ENCODE measurements at places on chromosomes 6 and 20.

DNA sequence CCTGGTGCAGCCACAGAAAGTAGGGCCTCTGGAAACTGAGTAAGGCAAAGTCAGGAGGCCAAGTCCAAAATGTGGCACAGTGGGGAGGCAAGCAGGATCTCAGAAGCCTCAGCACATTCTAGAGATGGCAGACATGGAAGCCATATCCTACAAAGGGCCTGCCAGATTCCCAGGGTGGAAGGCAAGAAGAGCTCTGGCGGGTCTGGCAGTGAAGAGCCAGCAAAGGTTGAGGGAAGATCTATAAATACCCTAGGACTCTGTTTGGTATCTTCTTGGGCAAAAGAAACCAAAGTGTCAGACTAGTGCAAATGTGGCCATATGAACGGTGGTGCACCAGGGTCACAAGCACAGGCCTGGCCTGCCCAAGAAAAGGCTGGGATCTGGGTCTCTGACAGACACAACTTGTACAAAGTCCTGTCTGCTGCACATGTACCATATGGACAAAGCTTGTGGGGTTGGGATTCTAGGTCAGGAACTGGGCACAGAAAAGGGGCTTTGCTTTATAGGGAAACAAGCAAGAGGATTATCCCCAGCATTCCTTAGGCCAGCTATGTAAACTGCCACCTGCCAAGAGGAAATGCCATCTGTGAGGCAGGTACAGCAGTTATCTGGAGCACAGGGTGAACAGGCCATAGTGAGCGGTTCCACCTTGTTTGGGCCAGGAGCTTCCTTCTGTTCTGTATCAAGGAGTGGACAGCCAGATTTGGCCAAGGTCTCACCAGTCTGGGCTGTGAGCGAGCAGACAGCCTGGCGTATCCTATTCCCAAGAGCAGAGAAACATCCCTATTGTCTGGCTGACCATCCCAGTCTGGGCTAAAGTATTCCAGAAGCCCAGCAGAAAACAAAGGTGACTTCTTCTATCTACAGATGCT lies 36.3 kb upstream of the SLC4A11 start:
- no peaks in the 10 kb centered on the region for H3K36me3 ChIP-seq
- no peaks in the 10 kb centered on the region for H3K4me1 ChIP-seq
- no peaks in the 10 kb centered on the region for H3K27me3 ChIP-seq
- no peak overlapping the region for H3K27ac ChIP-seq

- H3K4me1 ChIP-seq = peaks cover 45% of the 10 kb centered on the region
- H3K36me3 ChIP-seq = no peaks in the 10 kb centered on the region
- no peak overlapping the region for H3K27ac ChIP-seq
- no peak for DNase-seq
- no peak overlapping the region for H3K4me3 ChIP-seq
Observed at GRCh38 chr20:62645613-62646012, 3.3 kb downstream of the SLCO4A1 start.

GRCh38 chr6:112176175-112176574 lies 78.2 kb downstream of the LAMA4 start:
- H3K27ac ChIP-seq = no peak overlapping the region
- H3K36me3 ChIP-seq = no peaks in the 10 kb centered on the region
- no peaks in the 10 kb centered on the region for H3K27me3 ChIP-seq
- no peak for DNase-seq

- H3K36me3 ChIP-seq = no peaks in the 10 kb centered on the region
- no peaks in the 10 kb centered on the region for H3K27me3 ChIP-seq
- no peak for DNase-seq
- peaks cover 34% of the 10 kb centered on the region for H3K4me1 ChIP-seq
- H3K4me3 ChIP-seq = no peak overlapping the region
Observed at GRCh38 chr20:41004531-41005360, 23.9 kb upstream of the TOP1 start.

GRCh38 chr20:32442630-32443373 lies 84.7 kb downstream of the ASXL1 start:
- H3K36me3 ChIP-seq = peaks cover 6% of the 10 kb centered on the region
- DNase-seq = no peak
- H3K4me3 ChIP-seq = no peak overlapping the region
- no peaks in the 10 kb centered on the region for H3K27me3 ChIP-seq

GRCh38 chr6:92979281-92979680 lies 440.1 kb downstream of the EPHA7 start:
- no peaks in the 10 kb centered on the region for H3K27me3 ChIP-seq
- DNase-seq = peak; percentile 8
- H3K4me3 ChIP-seq = no peak overlapping the region
- no peaks in the 10 kb centered on the region for H3K36me3 ChIP-seq
- no peak overlapping the region for H3K27ac ChIP-seq
- H3K4me1 ChIP-seq = no peaks in the 10 kb centered on the region

GRCh38 chr6:28167068-28167467 lies 25.4 kb downstream of the ZKSCAN8 start:
- H3K27ac ChIP-seq = no peak overlapping the region
- no peak for DNase-seq
- H3K4me1 ChIP-seq = peaks cover 4% of the 10 kb centered on the region
- H3K36me3 ChIP-seq = no peaks in the 10 kb centered on the region
- H3K4me3 ChIP-seq = no peak overlapping the region

- no peaks in the 10 kb centered on the region for H3K36me3 ChIP-seq
- no peak overlapping the region for H3K27ac ChIP-seq
- no peak for DNase-seq
Observed at GRCh38 chr6:107419733-107420132, 39.6 kb downstream of the PDSS2 start.

DNA sequence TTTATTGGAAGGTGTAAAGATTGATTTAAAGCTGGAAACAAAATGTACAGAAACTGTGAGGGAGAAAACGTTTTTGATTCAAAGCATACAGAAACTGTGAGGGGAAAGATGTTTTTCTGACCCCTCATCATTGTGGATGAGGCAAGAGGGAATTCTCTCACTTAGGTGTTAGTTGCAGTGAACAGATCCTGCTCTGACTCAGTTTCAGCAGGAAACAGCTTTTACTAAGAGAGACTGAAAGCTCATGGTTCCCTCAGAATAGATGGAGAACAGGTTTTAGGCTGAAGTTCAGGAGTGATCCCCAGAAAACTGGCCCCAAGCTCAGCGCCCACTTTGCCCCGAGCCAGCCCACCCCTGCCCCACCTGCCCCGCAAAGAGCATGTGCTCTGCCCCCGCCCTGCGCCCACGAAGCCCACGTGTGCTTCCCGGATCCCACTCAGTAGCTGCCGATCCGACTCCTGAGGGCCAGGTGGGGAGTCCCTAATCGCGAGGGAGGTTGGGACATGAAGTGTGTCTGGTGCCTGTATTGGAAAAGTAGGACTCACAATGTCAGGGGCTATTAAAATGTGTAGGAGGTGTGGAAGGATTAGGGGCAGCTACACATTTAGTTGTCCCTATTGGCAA lies 41.2 kb downstream of the DUSP22 start:
- H3K4me1 ChIP-seq = peaks cover 10% of the 10 kb centered on the region
- no peak overlapping the region for H3K4me3 ChIP-seq
- DNase-seq = no peak
- no peak overlapping the region for H3K27ac ChIP-seq
- H3K27me3 ChIP-seq = no peaks in the 10 kb centered on the region

GRCh38 chr6:51141080-51141479 lies 322.4 kb downstream of the TFAP2B start:
- no peaks in the 10 kb centered on the region for H3K4me1 ChIP-seq
- no peak overlapping the region for H3K27ac ChIP-seq
- no peaks in the 10 kb centered on the region for H3K36me3 ChIP-seq
- H3K4me3 ChIP-seq = no peak overlapping the region
- no peaks in the 10 kb centered on the region for H3K27me3 ChIP-seq

DNA sequence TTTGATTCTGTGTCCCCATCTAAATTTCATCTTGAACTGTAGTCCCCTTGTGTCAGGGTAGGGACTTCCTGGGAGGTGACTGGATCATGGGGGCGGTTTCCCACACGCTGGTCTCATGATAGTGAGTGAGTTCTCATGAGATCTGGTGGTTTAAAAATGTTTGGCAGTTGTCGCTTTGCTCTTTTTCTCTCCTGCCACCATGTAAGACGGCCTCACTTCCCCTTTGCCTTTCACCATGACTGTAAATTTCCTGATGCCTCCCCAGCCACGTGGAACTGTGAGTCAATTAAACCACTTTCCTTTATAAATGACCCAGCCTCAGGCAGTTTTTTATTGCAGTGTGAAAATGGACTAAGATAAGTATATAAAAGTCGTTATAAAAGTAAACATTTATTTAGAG lies 80.5 kb upstream of the SGK1 start:
- no peaks in the 10 kb centered on the region for H3K36me3 ChIP-seq
- H3K27me3 ChIP-seq = no peaks in the 10 kb centered on the region
- no peak overlapping the region for H3K27ac ChIP-seq
- H3K4me1 ChIP-seq = no peaks in the 10 kb centered on the region

GRCh38 chr20:52410182-52410647 lies 218.6 kb upstream of the ZFP64 start:
- no peaks in the 10 kb centered on the region for H3K27me3 ChIP-seq
- no peak overlapping the region for H3K27ac ChIP-seq
- no peaks in the 10 kb centered on the region for H3K4me1 ChIP-seq
- H3K36me3 ChIP-seq = no peaks in the 10 kb centered on the region
- no peak overlapping the region for H3K4me3 ChIP-seq
- DNase-seq = no peak

DNA sequence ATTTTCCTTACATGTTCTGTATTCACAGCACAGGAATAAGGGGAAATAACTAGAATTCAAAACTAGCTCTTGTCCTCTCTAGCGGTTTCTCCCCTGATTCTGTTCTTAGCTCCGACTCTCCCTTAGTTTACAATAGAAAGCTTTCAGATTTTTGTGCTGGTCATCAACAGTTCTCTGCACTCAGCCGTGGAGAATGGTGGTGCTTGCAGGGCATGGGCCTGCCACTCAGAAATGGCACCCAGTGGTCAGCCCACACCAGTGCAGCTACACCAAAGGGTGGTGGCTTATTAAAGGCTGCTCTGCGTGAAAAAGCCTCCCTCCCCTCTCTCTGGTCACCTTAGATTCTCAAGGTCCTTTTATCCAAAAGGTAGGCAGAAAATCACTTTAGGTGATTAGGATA lies 123.5 kb downstream of the SASH1 start:
- no peak overlapping the region for H3K4me3 ChIP-seq
- no peaks in the 10 kb centered on the region for H3K27me3 ChIP-seq
- H3K27ac ChIP-seq = peak overlapping the region; percentile 1
- DNase-seq = no peak
- H3K36me3 ChIP-seq = no peaks in the 10 kb centered on the region

- no peaks in the 10 kb centered on the region for H3K27me3 ChIP-seq
- H3K27ac ChIP-seq = no peak overlapping the region
- H3K4me3 ChIP-seq = no peak overlapping the region
- DNase-seq = no peak
- no peaks in the 10 kb centered on the region for H3K36me3 ChIP-seq
Observed at GRCh38 chr20:10260316-10260715, 41.7 kb downstream of the SNAP25 start.

DNA sequence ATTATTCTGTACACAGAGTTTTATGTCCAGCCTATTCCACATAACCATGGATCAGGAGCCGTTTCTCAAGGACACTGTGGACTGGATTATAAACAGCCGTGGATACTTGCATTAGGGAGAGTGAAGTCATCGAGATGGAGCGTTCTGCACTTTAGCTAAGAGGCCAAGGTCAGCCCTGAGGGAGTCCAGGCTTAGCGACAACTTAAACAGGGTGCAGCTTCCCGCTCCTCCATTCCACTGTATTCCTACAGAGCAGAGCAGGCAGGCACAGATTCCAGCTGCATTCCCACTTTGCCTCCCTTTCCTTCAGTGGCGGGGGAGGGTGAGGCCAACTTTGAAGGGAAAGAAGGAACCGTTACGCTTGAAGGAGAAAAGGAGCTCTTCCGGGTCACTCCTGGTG lies 59.5 kb downstream of the RAMACL start:
- no peaks in the 10 kb centered on the region for H3K36me3 ChIP-seq
- DNase-seq = no peak
- H3K27me3 ChIP-seq = no peaks in the 10 kb centered on the region
- H3K4me3 ChIP-seq = no peak overlapping the region
- H3K4me1 ChIP-seq = peaks cover 5% of the 10 kb centered on the region

- H3K36me3 ChIP-seq = no peaks in the 10 kb centered on the region
- DNase-seq = no peak
- no peak overlapping the region for H3K27ac ChIP-seq
- H3K27me3 ChIP-seq = no peaks in the 10 kb centered on the region
- peaks cover 16% of the 10 kb centered on the region for H3K4me1 ChIP-seq
Observed at GRCh38 chr20:54479138-54479906, 3.9 kb downstream of the DOK5 start.

GRCh38 chr20:11186301-11187008 lies 512.7 kb upstream of the JAG1 start:
- H3K27me3 ChIP-seq = no peaks in the 10 kb centered on the region
- no peak for DNase-seq
- H3K4me3 ChIP-seq = no peak overlapping the region
- H3K27ac ChIP-seq = no peak overlapping the region
- H3K4me1 ChIP-seq = no peaks in the 10 kb centered on the region

DNA sequence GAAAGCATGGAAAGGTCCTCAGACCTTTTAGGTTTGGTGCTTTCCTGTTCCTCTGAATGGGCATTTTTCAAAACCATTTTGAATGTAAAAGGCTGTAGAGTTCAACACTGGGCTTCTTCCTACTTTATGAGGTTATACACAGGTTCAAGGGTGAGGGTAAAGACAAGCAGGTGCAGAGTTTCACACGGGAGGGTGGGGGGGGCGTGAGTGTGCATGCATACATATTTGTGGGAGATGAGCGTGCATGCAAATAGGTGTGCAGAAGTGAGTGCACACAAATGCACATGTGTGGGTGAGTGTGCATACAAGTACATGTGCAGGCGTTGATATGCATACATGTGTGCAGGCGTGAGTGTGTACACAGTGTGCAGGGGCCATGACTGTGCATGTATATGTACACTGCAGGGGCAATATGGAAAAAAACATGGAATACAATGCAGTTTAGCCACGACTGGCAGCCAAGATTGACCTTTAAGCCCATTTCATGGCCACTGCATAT lies 183.1 kb downstream of the GMPR start:
- H3K27me3 ChIP-seq = no peaks in the 10 kb centered on the region
- peak overlapping the region; percentile 22 for H3K27ac ChIP-seq
- H3K4me1 ChIP-seq = peaks cover 29% of the 10 kb centered on the region
- H3K4me3 ChIP-seq = no peak overlapping the region

GRCh38 chr6:93317592-93317991 lies 101.8 kb downstream of the EPHA7 start:
- no peak overlapping the region for H3K27ac ChIP-seq
- DNase-seq = no peak
- no peak overlapping the region for H3K4me3 ChIP-seq
- H3K4me1 ChIP-seq = no peaks in the 10 kb centered on the region

DNA sequence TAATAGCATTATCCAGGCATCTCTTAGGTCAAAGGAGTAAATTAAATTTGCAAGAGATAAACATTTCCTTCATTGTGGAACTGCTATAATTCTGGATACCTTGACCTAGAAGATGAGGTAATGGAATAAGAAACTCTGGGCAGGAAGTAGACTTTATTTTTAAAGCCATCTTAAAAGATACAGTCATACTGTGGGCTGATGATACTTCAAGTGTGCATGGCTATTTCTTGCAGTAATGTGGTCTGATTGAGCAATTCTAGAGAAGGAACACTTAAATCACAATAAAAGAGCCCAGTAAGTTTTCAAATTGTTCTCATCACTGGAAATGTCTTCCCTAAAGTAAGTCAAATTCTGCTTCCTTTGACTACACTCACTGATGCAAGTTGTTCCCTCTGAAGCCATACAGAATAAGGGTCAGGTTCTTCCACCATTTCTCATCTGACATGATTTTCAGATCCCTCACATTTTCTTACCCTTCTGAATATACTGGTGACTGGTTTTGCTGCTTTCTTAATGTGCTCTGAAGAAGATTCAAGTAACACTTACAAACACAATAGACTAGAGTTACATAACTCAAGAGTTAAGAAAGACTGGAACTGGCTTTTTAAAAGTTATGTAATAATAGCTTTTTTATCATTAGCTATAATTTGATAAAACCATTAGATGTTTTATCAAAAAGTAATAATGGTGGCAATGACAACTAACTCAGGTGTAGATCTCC lies 62.6 kb upstream of the TMEM244 start:
- no peak overlapping the region for H3K27ac ChIP-seq
- no peak overlapping the region for H3K4me3 ChIP-seq
- DNase-seq = no peak
